Activated CD4-positive, alpha-beta T cell treated with anti-CD3 and anti-CD28 coated beads, Interleukin-2, amount 10 ng/mL, durations not matched to agents 24 days and 14 days (primary cell): ENCODE measurements at places on chromosomes 3 and 15. TPM values are rescaled to one million over a fixed set of nuclear protein-coding genes. Genes with fewer than 3 reads are reported as not detected.

GRCh38 chr15:92831655-92832328 lies 68.3 kb upstream of the CHD2 start:
- H3K27ac ChIP-seq, result peak overlapping the region; percentile 97
- H3K4me3 ChIP-seq, result peak overlapping the region; percentile 76
- peaks cover 2% of the 10 kb centered on the region for H3K36me3 ChIP-seq

A4GNT gene
- not detected in 2 replicates for total RNA-seq

- H3K27me3 ChIP-seq, result no peaks in the 10 kb centered on the region
- no peaks in the 10 kb centered on the region for H3K4me1 ChIP-seq
- no peak overlapping the region for H3K4me3 ChIP-seq
- no peaks in the 10 kb centered on the region for H3K36me3 ChIP-seq
- no peak overlapping the region for H3K27ac ChIP-seq
- DNase-seq, result no peak
These were observed 29.7 kb downstream of the HDAC11 start for GRCh38 chr3:13509816-13510192.

DNA sequence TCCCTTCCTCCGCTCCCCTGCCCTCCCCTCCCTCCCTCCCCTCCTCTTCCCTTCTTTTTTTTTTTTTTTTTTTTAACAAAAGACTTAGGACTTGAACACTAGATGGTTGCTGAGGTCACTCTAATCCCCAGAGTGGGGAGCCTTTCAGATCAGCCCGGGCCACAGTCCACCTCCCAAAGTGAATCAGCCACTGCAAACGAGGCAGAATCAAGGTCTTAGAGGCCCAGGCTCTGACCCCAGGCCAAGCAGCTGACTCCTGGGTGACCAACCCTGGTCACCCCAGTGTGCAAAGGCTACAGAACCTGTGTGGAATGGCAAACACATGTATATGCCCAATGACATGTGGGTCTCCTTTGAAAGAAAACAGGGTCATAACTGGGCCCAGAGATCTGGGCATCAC lies 18.3 kb upstream of the EHD4 start:
- H3K4me1 ChIP-seq, result no peaks in the 10 kb centered on the region
- H3K27me3 ChIP-seq, result no peaks in the 10 kb centered on the region
- no peak for DNase-seq
- no peak overlapping the region for H3K4me3 ChIP-seq
- no peaks in the 10 kb centered on the region for H3K36me3 ChIP-seq
- H3K27ac ChIP-seq, result no peak overlapping the region

SH2D7 gene
- total RNA-seq, result not detected in 2 replicates

DYNLT2B gene
- 11.8 and 12.8 TPM in 2 replicates for total RNA-seq
